Activated CD8-positive, alpha-beta memory T cell treated with anti-CD3 and anti-CD28 coated beads, Interleukin-2, amount 10 ng/mL, durations not matched to agents 7 days and 5 days (primary cell): ENCODE measurements at places on chromosomes 5 and 9. TPM values are rescaled to one million over a fixed set of nuclear protein-coding genes. Genes with fewer than 3 reads are reported as not detected.

Gene ANKRD34B
- not detected for total RNA-seq

Gene ACOT12
- total RNA-seq, result not detected

Gene LHX6
- total RNA-seq, result not detected

Gene HSPB3
- not detected for total RNA-seq

Gene FAM153A
- 6.9 TPM for total RNA-seq

Gene OR1B1
- total RNA-seq, result 0.41 TPM

Gene ASTN2
- total RNA-seq, result 4.0 TPM

- no peak for DNase-seq
Observed at GRCh38 chr5:87327998-87328397, 60.3 kb downstream of the RASA1 start.

- DNase-seq, result no peak
Observed at GRCh38 chr5:106205916-106206571, 1464.7 kb downstream of the EFNA5 start.

- peak; percentile 68 for DNase-seq
Observed at GRCh38 chr5:88729084-88729828, 153.7 kb downstream of the MEF2C start.

- peak; percentile 96 for DNase-seq
Observed at GRCh38 chr9:136483589-136484152, 831 bp upstream of the SEC16A start.

- no peak for DNase-seq
Observed at GRCh38 chr5:148202531-148203203, at the start of gene SPINK6. SPINK6 (plus strand) TSS chr5:148203042; CDS start chr5:148203097, 55 bp downstream.

DNA sequence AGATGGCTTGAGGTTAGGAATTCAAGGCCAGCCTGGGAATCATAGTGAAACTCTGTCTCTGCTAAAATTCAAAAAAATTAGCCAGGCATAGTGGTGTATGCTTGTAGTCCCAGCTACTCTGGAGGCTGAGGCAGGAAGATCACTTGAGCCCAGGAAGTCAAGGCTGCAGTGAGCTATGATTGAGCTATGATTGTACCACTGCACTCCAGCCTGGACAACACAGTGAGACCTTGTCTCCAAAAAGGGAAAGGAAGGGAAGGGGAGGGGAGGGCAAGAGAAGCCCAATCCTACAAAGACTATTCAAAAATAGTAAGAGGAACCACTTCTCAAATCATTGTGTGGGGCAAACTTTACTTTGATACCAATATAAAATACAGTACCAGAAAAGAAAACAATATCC lies 11.2 kb downstream of the SEMA4D start:
- no peak for DNase-seq

DNA sequence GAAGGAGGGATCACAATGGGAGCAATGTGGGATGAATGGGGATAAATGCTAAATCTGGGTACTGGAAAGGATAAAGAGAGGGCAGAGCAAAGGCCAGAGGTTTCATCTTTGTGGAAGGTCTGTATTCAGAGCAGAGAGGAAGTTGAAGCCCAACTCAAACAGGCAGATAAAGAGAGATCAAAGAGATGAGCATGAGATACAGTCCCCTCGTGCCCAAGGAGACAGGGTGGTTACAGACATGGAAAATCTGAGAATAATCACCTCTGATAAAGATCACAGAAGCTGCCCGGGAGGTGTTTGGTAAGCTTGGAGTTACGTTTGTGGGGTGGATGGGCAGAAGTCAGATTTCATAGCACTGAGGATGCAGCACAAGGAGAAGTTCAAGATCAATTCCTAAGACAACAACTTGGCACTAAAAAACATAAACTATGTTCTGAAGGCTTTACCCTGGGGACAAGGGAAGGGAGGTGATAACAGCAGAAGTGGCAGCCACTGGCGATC lies 459 bp upstream of the ERAP2 start:
- no peak for DNase-seq

GRCh38 chr9:127903557-127904475 lies 4.4 kb upstream of the ST6GALNAC6 start:
- peak; percentile 97 for DNase-seq

DNA sequence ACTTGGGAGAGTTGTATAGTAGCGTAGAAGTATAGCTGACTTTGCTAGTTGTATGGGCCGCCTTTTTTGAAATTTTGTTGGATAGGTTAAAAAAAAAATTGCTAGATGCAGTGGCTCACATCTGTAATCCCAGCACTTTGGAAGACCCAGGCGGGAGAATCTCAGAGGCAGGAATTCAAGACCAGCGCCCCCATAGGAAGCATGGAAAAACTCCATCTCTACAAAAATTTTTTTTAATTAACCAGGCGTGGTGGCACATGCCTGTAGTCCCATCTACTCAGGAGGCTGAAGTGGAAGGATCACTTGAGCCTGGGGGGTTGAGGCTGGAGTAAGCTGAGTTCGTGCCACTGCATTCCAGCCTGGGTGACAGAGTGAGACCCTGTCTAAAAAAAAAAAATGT lies 59.2 kb downstream of the SMC5 start:
- DNase-seq, result no peak

GRCh38 chr5:104650313-104651055 lies 1087.9 kb upstream of the NUDT12 start:
- no peak for DNase-seq

- peak; percentile 32 for DNase-seq
Observed at GRCh38 chr5:178453224-178453623, 137.0 kb downstream of the COL23A1 start.

- no peak for DNase-seq
Observed at GRCh38 chr9:116365056-116365471, 211.5 kb downstream of the PAPPA start.

DNA sequence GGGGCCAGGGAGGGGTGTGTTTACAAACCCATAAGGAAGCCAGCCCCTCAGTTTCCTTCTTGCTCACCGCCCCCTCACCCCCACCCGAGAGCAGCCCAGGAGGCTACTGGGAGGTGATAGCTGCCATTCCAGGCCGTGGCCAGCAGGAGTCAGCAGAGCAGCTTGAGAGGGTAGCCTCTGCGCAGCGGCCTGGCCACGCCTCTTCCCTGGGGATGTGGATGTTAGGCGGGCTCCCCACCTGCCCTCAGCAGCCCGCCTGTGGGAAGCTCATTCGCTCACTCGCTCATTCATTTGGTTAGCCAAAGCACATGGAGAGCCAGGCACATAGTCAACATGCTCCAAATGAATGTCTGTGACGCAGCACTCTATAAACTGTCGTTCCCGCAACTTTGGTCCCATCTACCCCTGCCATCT lies 6.1 kb upstream of the DPM2 start:
- peak; percentile 86 for DNase-seq

- DNase-seq, result no peak
Observed at GRCh38 chr5:106749826-106750225, 920.9 kb downstream of the EFNA5 start.

DNA sequence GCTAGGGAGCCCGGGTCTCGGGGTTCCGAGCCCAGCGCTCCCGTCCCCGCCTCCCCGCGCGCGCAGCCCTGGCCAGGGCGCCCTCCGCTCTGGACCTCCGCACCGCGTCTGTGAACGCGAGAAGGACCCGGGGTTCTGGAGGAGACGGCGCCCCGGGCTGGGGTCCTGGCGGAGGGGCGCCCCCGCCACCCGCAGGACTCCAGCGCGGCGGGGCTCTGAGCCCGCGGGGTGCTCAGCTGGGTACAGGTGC lies 431 bp downstream of the TMOD1 start:
- no peak for DNase-seq

GRCh38 chr5:147190331-147190730 lies 44.5 kb upstream of the STK32A start:
- DNase-seq, result no peak

- no peak for DNase-seq
Observed at GRCh38 chr5:30108051-30108450, 1085.4 kb upstream of the CDH6 start.
